ENCODE measurements at places on chromosomes 5 and 9.

- no peak for DNase-seq
Observed at GRCh38 chr9:37977851-37978480, 74.0 kb upstream of the SLC25A51 start.

GRCh38 chr9:95017062-95017461, 290.6 kb downstream of the AOPEP start:
- no peak for DNase-seq

- no peak for DNase-seq
Observed at GRCh38 chr5:1175801-1176472, 25.5 kb upstream of the SLC6A19 start.

DNA sequence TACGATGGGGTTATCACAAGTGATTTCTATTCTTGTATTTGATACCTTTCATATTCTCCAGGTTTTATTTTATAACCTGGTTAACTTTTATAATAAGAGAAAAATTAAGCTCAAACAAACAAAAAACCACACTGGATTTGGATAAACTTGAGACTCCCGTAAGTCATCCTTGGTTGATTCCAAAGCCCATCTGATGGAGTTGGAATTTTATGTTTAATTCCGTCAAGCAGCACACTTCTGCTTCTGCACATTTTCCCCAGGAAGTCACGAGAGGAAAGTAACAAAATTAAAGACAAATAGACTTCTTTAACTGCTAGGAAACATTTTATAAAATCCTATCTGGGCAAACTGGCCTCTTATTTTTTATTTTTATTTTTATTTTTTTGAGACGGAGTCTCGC, 207.9 kb downstream of the NXNL2 start:
- DNase-seq, result no peak

- DNase-seq, result no peak
Observed at GRCh38 chr9:69279084-69279731, 45.8 kb upstream of the ENTREP1 start.

- DNase-seq, result no peak
Observed at GRCh38 chr5:72387985-72388384, 67.8 kb downstream of the PTCD2 start.

- DNase-seq, result no peak
Observed at GRCh38 chr9:24132244-24132643, 306.2 kb upstream of the ELAVL2 start.

DNA sequence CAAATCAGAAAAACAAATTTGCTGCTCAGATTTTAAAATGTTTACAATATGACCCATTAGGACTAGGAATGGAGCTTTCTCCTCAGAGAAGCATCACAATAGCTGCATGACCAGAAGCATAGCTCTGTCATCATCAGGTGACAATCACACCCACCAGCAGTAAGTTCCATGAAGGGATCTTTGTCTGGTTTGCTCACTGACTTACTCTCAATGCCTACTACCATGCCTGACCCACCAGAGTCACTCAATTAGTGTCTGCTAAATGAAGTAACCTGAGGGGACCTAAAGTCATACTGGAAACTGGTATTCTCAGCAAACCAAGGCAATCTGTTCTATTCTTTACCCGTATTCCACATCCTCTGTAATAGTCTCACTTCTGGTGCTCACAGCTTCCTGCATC, 7.7 kb downstream of the ERMP1 start:
- DNase-seq, result no peak

DNA sequence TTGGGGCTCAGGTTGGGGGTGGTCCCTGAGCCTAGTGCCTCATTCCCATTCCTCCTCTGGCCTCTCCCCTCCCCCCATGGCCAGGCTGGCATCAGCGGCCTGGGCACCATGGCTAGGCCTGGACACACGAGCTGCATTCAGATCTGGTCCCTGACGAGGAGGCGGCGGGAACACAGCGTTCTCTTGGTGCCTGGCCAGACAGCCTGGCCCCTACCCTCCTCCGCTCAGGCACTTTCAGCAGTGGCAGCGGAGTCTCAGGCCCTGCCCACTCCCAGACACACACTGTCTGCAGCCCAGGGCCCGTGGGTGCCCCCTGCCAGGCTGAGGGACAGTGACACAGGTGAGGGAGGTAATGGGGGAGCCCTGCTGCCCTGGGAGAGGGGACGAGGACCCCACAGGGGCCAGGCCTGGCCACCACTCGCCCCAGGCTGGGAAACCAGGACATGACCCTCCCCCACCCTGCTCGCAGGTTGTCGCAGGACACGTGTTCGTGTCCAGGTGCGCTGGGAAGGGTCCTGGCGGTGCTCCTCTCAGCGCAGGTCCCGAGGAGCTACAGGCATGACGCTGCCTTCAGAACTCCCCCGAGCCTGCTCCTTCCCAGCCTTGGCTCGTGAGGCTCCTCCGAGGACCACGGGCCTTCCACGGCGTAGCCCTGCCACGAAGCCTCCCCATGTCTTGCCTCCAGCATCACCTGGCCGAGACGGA, 19.9 kb upstream of the UBAC1 start:
- DNase-seq, result no peak

All from activated T-helper 1 cell treated with Interleukin-2 at 50 U/mL for 16 hours (primary cell).